Activated CD8-positive, alpha-beta memory T cell treated with anti-CD3 and anti-CD28 coated beads for 48 hours (primary cell): ENCODE measurements at places on chromosomes 6 and 20.

DNA sequence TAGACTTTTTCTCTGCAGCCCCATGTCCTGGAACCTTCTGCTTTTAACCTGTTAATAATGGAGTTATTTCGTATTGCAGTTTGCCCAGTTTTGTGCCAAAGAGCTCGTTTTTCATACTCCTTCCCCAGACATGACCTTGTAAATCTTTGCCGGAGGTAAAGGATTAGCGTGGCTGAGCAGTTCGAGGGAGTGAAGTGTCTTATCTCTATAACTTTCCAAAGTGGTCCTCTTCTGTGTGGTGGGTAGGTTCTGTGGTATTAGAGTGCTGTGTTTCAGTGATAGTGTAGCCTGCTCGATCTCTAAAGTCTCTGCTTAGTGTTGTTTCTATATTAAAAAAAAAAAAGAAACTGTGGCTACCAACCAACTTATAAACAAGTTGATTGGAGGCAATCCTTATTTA, 67.5 kb downstream of the FARS2 start:
- DNase-seq, result no peak

GRCh38 chr6:3341467-3341866, 82.7 kb downstream of the PSMG4 start:
- DNase-seq, result no peak

GRCh38 chr20:34952671-34953070, 2.9 kb downstream of the GSS start:
- DNase-seq, result no peak

GRCh38 chr6:87151471-87151780, 3.9 kb upstream of the ZNF292 start:
- no peak for DNase-seq

DNA sequence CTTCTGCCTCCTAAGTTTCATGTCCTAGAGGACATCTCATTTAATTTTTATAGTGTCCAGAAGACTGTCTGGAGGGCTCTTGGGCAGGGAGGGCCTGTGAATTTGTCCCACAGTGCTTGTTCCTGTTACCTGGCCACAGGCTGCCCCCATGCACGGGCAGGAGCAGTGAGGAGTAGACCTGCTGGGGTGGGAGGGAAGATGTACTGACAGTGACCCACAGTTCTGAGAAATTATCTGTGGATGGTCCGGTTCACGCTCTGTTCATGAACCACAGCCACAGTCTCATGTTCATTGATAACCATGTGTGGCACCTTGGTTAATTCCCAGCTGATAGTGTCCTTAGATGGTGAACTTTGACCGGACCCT, 18.8 kb upstream of the ZNF831 start:
- no peak for DNase-seq

DNA sequence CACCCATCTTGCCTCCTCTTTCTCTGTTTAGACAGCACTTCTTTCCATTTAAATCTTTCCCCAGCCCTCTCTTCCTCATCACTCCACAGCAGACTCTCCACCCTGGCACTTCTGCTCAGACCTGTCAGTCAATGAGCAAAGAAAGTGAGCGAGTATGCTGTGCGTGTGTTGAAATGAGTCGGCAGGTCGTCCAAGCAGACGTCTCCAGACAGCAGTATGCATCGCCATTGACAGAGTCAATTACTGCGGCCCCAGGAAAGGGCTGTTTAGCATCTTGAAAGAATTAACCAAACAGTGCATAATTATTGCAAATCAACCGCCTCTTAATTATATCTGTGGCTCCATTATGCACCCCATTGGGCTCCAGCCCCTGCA, 54.8 kb upstream of the KCNG1 start:
- no peak for DNase-seq

GRCh38 chr20:32497589-32498224, 87.4 kb downstream of the NOL4L start:
- no peak for DNase-seq

DNA sequence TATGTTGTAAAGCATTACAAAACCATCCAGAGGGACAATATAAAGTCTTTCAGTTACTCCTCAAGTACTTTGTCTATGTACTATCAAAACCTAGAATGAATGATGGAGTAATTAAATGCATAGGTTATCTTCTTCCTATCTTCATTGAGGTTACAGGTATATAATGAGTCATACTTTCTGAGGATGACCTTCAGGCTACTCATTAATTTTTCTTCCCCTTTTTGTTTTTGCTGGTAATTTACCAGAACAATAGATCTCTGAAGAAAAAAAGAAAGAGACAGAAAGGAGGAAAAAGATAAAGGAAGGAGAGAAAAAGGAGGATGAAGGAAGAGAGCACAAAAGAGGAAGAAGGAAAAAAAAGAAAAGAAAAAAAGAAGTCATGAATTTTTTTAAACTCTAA, 398.4 kb downstream of the TBC1D32 start:
- no peak for DNase-seq

- no peak for DNase-seq
Observed at GRCh38 chr6:79536585-79536953, 661 bp downstream of the LCA5 start.

DNA sequence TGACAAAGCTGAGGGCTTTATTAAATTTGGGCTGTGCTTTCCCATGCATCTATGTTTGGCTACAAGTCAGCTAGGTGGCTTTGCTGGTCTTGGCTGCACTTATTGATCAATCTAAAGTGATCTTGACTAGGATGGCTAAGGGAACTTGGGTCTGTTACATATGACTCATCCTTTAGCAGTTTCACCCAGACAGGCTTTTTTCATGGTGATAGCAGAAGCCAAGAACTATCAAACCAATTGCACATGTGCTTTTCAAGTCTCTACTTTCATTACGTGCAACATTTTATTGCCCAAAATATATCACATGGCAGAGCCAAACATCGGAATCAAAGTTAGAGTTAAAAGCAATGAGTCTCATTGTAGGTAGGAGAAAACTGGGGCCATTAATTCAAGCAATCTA, 626.3 kb downstream of the TENT5A start:
- no peak for DNase-seq

- DNase-seq, result no peak
Observed at GRCh38 chr6:34052071-34052825, 93.6 kb downstream of the GRM4 start.

DNA sequence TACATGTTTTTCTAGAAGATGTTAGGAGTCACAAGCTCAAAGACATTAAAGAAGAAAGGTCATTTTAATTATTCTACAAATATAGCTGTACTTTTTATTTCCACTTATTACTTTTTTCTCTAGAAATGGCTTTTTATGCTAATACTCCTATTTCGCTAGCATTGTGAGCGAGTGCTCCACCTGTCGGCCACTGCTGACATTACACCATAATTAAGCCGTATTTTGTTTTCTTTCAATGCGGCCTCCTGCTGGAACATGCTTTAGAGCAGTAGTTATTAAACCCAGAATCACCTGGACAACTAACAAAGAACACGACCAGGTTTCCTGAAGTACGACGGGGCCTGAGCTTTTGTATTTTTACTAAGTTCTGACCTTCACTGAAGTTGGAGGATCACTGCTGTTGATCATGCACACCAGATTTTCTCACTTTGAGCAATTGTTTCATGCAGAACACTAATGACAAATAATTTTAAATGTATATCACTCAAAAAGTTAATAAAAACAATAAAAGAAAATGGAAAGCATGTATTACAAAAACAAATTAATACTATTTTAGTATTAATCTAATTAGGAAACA, 74.1 kb upstream of the PAK5 start:
- peak; percentile 8 for DNase-seq

DNA sequence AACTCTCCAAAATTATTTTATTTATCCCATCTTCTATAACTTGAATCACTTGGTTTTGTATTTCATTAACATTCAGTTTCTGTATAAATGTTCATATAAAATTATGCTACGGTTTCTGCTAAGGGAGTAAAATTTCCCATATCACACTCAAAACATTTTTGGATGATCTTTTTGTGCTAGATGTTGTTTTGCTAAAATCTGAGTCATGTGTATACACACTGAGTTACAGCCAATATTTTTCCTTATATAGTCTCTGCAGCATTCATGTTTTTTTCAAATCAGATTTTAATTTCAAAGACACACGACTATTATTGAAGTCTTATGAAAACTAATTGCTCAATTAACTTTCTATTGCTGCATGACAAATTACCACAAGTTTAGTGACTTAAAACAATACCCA, 54.3 kb upstream of the SLC2A12 start:
- DNase-seq, result no peak

DNA sequence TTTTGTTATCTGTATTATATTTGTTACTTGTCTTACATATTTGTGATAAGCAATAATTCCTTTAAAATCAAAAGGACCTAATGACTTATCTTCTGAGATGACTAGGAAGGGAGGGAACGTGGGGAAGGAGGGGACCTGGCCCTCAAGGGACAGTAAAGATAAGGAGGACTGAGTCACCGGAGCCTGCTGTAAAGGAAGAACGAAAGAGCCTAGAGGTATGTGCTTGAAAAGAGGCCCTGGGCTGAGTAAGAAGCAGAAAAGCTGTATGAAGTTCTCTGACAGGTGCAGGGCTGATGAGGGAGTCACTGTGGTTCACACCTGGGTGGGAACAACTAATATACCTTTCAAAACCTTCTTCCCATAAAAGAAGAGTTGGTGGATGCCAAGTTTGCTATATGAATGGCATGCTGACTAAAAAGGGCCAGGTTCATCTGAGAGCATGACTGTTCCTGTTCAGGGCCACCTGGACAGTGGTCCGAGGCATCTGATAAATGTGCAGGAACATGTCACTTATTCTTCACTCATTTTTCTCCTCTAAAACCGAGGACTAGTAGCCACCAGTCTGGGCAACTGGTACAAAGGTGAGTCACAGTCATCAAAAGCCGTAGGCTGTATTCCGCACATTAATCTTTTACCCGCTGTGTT, 111.3 kb downstream of the TNFAIP3 start:
- DNase-seq, result no peak
